ENCODE measurements at places on chromosomes 7 and 10. TPM values are rescaled to one million over a fixed set of nuclear protein-coding genes. Genes with fewer than 3 reads are reported as not detected.

- no peak for DNase-seq
Measured at GRCh38 chr10:117137911-117138642, at the start of gene VAX1. VAX1 (minus strand) TSS chr10:117138270; CDS start chr10:117138056, 214 bp downstream.

Gene FFAR4
- not detected for total RNA-seq

Gene GIMAP4
- total RNA-seq, result 1.3 TPM

Gene FEZF1
- not detected for total RNA-seq

- DNase-seq, result peak; percentile 64
Measured at GRCh38 chr10:8393531-8393930, 339.0 kb downstream of the GATA3 start.

DNA sequence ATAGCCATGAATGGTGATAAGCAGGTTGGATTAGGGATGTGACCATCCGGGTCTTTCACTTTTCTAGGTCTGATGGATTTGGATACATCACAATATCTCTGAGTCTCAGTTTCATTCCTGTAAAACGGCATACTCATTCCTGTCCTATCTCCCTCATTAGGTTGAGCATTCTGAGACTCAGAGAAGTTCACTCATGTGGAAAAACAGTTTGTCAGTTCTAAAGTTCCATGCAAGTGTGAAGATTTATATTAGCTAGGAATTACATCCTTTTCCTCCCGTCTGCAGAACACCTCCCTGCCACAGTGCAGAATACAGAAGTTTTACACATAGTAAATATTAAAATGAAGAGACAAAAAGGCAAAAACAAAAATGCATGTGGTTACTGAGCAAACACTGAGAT lies 94.2 kb upstream of the SLC25A13 start:
- no peak for DNase-seq

Gene IFIT3
- total RNA-seq, result 88.3 TPM

Gene SPDYE5
- total RNA-seq, result not detected

Gene NUTM2A
- total RNA-seq, result 0.33 TPM

Gene SVIL
- total RNA-seq, result 97.7 TPM

GRCh38 chr7:22183522-22184280 lies 173.3 kb downstream of the RAPGEF5 start:
- DNase-seq, result no peak

Gene ARF5
- total RNA-seq, result 105 TPM

DNA sequence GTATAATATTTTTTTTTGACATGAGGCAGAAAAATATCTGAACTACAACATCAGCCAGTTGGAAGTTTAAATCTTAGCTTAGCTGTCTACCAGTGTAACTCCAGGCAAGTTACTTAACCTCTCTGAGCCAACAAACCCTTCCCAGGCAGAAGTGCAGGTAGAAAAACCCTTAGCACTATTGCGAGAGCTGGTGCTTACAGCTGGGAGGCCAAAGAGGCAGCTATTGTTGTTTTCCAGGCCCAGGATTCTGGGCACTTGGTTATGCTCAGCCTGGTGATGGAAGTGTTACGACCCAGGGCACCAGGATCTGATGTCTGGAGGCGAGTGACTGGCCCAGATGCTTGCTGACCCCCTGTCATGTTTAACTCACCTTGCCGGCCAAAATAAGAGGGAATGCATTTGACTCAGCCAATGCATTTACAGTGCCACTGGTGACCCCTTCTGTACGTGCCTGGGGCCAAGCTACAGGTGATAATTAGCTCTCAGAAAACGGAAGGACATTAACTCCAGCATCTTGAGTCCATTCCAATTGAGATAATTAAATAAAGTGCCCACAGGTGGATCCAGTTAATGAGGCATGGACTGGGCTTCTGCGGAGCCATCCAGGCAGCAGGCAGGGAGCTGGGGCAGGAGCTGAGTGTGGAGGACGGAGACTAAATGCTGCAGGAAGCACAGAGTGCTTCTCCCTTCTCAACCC lies 126.5 kb upstream of the HABP2 start:
- DNase-seq, result no peak

Gene BMPER
- 157 TPM for total RNA-seq

Gene CALHM3
- total RNA-seq, result not detected

DNA sequence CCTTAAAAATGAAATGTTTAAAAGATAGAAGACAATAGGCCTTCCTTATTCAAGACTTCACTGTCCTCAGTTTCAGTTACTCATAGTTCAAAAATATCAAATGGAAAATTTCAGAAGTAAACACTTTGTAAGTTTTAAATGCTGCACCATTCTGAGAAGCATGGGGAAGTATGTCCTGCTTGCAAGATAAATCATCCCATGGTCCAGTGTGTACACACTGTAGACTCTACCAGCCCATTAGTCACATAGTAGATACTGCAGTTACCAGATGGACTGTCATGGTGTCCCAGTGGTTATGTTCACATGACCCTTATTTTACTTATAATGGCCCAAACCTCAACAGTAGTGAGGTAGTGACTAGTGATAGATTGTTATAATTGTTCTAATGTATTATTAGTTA lies 69.5 kb downstream of the PTPN12 start:
- no peak for DNase-seq

Gene SMKR1
- total RNA-seq, result 0.65 TPM

DNA sequence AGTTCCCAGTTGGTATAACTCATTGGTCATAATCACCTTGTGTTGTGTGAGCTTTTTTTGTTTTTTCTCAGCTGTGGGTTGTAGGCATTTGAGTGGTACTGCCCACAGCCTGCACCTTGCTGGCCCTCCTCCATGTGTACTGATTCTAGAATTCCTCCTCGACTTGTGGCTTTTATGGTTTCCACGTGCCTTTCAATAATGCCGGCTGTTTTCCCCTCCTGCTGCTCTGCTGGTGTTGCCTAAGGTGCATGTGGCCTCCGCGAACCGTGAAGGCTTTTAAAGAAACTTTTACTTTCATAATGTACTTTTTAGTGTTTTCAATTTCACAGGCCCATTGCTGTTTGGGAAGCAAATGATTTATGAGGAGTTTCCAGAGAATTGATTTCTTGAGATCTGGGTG lies 518.0 kb downstream of the REEP3 start:
- no peak for DNase-seq

DNA sequence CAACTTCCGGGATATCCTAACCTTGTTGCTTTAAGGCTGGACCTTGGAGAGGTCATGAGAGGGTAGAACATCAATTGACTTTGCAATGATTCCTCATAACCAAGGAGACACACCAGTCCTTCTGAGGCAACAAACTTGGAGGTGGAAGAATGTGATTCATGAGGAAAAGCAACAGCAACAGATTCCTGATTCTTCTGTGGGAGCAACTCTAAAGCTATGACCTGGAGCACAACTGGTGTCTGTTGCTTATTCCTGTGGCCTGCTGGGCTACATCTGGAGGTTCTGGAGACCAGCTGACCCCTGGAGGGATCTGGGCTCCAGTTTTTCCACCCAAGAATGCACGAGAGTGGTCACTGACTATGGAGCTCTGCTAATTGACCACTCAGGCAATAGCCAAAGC lies 116.6 kb downstream of the CREB5 start:
- DNase-seq, result no peak

Gene INSYN2A
- total RNA-seq, result 0.27 TPM

Gene CHAT
- total RNA-seq, result not detected

GRCh38 chr10:3239066-3239919 lies 66.7 kb upstream of the PITRM1 start:
- peak; percentile 80 for DNase-seq

DNA sequence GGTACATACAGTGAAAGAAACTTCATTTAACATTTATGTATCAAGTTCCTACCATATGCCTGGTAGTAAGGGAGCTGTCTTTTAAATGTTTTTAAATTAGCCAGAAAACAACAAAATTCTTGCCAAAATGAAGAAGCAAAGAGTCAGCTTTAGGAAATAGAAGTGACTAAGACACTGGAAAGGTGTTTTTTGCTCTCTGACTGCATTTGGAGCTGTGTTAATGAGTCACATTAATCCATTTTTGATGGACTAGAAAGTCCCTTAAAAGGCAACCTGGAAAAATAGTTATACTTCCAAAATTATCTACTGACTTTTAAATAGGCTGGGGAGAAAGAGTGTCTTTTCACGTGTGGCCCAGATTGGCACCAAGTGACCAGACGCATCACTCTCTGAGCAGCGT lies 3.9 kb upstream of the COL17A1 start:
- no peak for DNase-seq

DNA sequence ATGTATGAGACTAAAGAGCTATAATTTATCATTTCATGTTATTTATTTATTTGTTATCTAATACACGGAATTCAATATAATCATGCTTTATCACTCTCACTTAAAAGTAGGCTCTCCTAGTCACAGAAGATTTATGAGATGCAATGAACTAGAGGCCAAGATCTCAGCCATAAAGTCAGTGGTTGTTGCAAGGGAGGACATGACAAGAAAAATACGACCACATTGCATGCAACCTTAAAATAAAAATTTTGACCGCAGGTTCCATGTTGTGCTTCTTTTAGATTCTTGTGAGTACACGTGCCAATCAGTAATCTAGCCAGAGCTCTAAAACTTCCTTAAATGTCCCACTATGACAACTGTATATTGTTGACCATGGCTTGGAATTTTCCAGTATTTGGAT lies 75.9 kb upstream of the SP8 start:
- DNase-seq, result no peak

Gene ADAM22
- 2.4 TPM for total RNA-seq

Gene PPP1R17
- not detected for total RNA-seq

- no peak for DNase-seq
Measured at GRCh38 chr10:114839901-114840300, 18.3 kb downstream of the FHIP2A start.

GRCh38 chr7:135501402-135501801 lies 8.5 kb downstream of the CNOT4 start:
- DNase-seq, result peak; percentile 11

GRCh38 chr10:10911471-10911921 lies 106.2 kb upstream of the CELF2 start:
- DNase-seq, result peak; percentile 94

Gene NKX2-3
- total RNA-seq, result not detected
